Stimulated activated CD4-positive, alpha-beta T cell treated with anti-CD3 and anti-CD28 coated beads, Interleukin-2, amount 100 ng/mL, for 48 hours (primary cell): ENCODE measurements at places on chromosomes 7 and 10.

GRCh38 chr7:141695803-141696289 is 6.1 kb downstream of the DENND11 start:
- no peak for DNase-seq

DNA sequence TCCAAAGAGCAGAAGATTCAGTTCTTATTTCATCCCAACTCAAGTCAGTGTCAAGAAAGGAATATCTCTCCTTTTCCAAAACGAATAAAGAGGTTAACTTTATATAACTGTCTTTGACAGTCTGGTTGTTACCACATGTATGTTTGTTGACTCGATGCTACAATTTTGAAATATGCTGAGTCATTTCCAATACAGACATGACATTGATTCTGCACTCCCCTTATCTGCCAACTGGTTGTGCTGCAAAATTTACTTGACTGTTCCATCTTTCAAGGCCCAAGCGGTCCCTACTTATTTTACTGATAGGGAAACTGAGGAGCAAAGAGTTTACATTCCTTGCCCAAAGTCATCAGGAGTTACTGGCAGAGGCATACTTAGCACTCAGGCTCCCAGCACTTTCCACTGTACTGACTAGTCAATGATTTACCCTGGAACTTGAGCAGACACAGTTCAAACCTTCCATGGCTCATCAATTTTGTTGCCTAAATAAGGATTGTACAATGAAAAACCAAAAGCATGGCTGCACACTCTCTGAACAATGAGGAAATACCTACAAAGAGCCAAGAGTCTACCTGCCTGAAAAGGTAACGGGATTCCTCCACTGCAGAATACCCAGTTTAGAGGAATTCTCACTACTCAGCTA is 52.8 kb downstream of the ABLIM1 start:
- no peak for DNase-seq

GRCh38 chr10:32459051-32459698 is 13.2 kb downstream of the CCDC7 start:
- no peak for DNase-seq

GRCh38 chr10:131110241-131110783 is 201.2 kb downstream of the TCERG1L start:
- no peak for DNase-seq

DNA sequence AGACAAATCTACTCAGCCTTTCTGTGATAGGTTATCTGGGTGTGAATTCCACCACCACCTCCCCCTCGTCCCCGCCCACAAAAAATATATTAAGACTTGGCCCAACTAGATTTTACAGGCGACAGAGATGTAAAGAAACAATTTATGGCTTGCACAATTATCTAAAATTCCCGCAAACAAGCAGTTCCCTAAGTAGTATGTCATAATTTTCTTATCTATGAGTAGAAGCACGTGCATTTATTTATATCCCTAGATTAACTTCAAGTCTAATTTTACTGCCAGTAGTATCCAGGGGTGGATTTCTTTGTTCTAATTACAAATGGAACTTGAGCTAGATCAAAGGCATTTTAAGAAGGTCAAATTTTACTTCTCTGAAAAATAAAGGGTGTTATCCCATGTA is 1.7 kb downstream of the TSPAN12 start:
- DNase-seq: no peak

GRCh38 chr10:131207584-131208532 is 103.7 kb downstream of the TCERG1L start:
- DNase-seq: no peak

GRCh38 chr7:22872096-22872807 is 49.6 kb upstream of the TOMM7 start:
- no peak for DNase-seq

- DNase-seq: no peak
These were observed 27.1 kb downstream of the MET start for GRCh38 chr7:116698930-116699721.

GRCh38 chr7:153301936-153302335 is 542.4 kb downstream of the ACTR3B start:
- no peak for DNase-seq

- DNase-seq: no peak
These were observed 36.7 kb downstream of the ZC3HAV1 start for GRCh38 chr7:139072796-139073195.

DNA sequence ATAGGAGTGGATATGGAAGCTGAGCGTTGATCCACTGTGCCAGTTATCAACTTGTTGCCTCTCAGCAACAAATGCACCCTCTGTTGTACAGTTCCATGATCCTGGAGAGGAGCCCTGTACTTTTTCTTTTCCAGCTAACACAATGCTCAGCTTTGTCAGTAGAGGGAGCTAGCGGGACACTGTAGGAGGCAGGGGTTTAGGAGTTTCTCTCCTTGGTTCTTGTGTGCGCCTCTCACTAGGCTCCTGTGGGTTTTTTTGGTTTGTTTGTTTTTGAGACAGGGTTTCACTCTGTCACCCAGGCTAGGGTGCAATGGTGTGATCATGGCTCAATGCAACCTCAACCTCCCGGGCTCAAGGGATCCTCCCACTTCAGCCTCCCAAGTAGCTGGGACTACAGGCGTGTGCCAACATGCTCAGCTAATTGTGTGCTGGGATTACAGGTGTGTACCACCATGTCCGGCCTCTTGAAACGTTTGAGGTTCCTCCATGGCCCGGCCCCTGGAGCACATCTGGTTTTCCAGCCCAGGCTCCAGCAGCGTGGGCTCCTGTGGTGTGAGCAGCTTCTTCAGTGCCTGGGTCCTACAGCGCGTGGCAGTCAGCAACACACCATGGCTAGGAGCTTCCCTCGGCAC is 12.0 kb upstream of the MARVELD1 start:
- DNase-seq: peak; percentile 41

DNA sequence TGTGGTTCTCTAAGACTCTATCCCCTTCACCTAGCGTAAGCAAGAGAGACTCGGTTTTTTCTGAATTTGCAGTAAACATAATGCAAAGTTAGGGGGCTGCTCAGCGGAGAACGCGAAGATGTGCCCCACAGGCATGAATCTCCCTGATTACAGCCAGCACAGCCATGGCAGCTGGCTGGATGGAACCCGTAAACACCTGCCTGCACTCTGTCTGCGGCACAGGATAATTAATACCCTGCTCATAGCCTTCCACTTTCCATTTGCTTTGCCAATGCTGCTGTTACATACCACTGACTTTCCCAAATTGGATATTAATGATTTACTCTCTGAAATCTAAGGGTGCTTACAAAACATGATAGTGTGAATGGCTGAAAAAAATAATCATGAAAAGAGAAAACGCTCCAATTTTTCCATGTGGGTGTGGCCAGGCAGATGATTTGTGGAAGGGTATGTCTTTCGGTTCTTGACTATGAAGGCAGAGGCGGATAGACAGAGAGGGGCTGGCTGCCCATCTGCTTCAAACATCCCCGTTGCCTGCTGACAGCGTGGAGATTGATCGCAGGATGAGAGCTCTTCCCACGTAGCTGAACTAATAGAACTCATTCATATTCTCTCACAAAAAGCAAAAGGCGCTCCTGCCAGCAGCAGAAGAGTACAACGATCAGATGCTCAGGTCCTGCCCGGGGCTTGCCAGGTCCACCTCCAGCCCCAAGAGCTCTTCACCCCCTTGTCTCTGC is 193.2 kb upstream of the GHITM start:
- DNase-seq: no peak

DNA sequence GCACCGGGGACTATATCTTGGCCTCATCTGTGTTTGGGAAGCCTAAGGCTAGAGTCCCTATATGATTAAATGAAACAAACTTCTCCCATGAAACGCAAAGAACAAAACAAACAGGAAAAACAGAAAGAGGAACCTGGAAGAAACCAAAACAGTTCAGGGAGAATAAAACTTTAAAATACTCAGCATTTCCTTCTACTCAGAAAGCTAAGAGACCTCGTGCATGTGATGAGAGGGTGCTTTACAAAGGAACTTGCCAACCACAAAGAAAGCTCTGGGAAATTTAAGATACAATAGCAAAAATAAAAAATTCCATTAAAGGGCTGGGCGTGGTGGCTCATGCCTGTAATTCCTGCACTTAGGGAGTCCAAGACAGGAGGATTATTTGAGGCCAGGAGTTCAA is 6.9 kb downstream of the PILRA start:
- no peak for DNase-seq

DNA sequence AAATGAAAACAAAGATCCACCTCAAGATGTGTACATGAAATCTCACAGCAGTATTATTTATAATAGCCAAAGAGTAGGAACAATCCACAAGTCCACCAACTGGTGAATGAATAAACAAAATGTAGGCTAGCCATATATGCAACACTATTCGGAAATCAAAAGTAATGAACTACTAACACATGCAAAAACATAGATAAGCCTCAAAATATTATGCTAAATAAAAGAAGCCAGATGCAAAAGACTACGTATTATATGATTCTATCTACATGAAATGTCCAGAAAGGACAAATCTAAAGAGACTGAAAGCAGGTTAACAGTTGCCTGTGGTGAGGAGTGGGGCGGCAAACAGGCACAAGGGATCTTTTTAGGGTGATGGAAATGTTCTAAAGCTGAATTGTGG is 48.7 kb upstream of the ANAPC16 start:
- no peak for DNase-seq

- no peak for DNase-seq
These were observed 95.4 kb downstream of the PPP1R9A start for GRCh38 chr7:95002775-95003174.

GRCh38 chr7:105106473-105106872 is 92.5 kb downstream of the KMT2E start:
- no peak for DNase-seq

GRCh38 chr7:134685250-134685649 is 38.6 kb downstream of the BPGM start:
- DNase-seq: no peak

DNA sequence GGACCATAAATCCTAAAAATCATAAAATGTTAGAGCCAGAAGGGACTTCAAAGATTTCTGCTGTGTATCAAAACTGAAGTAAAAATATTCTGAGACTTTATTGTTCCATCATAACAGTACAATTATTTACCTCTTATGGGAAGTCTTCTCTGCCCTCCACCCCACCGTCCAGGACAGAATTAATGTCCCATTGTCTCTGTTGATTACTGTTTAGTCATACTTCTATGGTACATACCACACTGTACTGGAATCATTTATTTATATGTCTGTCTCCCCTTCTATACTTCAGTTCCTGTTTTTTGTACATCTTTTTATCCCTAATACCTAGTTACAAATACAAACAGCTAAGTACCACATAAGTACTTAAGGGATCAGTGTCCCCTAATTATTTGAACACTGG is 91.4 kb upstream of the CAPZA2 start:
- DNase-seq: no peak

DNA sequence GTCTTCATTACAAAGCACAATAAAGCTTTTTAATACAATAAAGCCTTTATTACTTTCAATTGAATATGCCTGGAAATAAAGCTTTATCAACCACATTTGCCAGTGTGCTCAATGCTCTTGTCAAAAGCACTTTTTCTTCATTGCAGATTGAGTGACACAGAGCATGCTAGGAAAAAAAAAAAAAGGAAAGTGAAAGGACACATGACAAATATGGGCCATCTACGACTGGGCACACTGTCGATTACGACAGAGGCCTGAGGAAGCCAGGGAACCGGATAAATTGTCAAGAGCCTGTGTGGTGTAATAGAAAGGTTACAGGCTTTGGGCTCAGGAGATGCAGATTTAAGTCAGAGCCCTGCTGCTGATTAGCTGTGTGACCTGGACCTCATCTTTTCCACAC is 84.8 kb upstream of the LRGUK start:
- DNase-seq: no peak

DNA sequence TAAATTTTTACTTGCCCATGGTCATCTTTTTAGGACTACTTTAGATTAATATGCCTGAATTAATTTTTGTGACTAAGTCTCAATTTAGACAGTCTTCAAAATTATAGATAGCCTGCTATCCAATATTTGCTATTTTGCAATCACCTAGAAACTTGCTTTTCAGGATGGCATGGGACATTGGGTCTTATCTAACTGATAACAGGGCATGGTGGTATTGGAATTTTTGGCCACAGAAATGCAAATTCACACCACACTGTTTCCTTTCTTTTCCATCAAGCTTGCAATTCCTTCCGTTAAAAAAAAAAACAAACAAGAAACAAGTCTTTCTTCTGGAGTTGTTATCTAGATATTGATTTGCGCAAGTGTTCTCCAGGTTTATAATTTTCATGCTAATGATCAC is 8.8 kb downstream of the ARL5B start:
- no peak for DNase-seq

GRCh38 chr7:150420987-150421674 is 29.3 kb upstream of the GIMAP8 start:
- peak; percentile 86 for DNase-seq

DNA sequence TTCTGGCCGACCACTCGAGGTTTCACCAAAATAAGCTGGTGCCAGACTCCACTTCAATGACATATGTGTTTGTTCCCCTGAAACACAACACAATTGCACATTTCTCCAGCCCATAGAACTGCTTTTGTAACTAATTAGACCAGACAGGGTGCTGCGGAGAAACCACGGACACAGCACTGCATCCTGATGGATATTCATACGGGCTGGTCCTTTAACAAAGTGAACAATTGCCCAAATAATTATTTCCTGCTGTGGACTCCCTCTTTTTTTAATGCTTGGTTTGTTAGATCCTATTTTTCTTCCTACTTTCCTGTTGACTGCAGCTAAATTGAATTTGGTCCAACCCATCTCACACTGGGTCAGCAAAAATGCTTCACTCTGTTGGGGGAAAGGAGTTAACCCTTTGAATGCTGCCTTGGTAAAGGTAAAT is 198.6 kb upstream of the BMPER start:
- DNase-seq: no peak
